T-helper 17 cell (primary cell): ENCODE measurements at places on chromosomes 1 and 21.
A peak's percentile ranks its signal among the peaks of the same experiment; 100 is the strongest.

DNA sequence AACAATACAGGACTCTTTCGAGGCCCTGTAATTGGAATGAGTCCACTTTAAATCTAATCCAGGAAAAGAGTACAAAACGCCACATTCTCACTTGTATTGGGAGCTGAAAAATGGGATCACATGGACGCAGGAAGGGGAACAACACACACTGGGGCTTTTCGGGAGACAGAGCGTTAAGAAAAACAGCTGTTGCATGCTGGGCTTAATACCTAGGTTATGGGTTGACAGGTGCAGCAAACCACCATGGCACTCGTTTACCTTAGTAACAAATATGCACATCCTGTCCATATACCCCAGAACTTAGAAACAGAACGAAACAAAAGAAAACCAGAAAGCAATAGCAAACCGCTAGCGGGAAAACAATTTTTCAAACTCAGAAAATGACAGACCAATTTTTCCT lies 1532.7 kb upstream of the TPTE start:
- DNase-seq: no peak
- H3K4me1 ChIP-seq: no peaks in the 10 kb centered on the region
- peaks cover 6% of the 10 kb centered on the region for H3K27me3 ChIP-seq
- no peak overlapping the region for H3K27ac ChIP-seq
- H3K4me3 ChIP-seq: no peak overlapping the region
- H3K36me3 ChIP-seq: no peaks in the 10 kb centered on the region

- DNase-seq: no peak
- peaks cover 2% of the 10 kb centered on the region for H3K36me3 ChIP-seq
- H3K27me3 ChIP-seq: peaks cover 43% of the 10 kb centered on the region
- no peak overlapping the region for H3K27ac ChIP-seq
- H3K4me3 ChIP-seq: no peak overlapping the region
Observed at GRCh38 chr1:6996371-6996770, 211.1 kb downstream of the CAMTA1 start.

GRCh38 chr1:43366179-43366578 lies 1.6 kb downstream of the ELOVL1 start:
- peaks cover 45% of the 10 kb centered on the region for H3K4me1 ChIP-seq
- H3K27ac ChIP-seq: peak overlapping the region; percentile 90
- peak overlapping the region; percentile 98 for H3K4me3 ChIP-seq

DNA sequence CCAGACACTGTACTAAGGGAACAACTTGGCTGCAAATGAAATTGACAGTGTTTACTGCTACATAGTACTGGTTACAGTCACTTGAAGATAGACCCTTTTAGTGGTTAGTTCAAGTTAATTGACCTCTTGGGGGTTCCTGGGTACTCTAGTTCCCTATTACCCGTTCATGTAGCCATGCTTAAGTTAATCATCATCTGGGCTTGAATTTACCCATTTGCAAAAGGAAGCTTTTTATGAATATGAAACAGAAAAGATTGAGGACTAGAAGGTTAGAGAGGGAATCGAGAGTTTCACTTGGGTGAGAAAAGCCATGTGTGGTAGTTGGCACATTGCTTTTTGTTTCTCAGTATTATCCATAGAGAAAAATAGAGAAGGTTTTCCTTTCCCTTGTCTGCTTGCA lies 2.7 kb downstream of the MIA3 start:
- H3K27ac ChIP-seq: peak overlapping the region; percentile 34
- peaks cover 2% of the 10 kb centered on the region for H3K36me3 ChIP-seq
- H3K27me3 ChIP-seq: peaks cover 8% of the 10 kb centered on the region
- DNase-seq: no peak
- H3K4me3 ChIP-seq: no peak overlapping the region

DNA sequence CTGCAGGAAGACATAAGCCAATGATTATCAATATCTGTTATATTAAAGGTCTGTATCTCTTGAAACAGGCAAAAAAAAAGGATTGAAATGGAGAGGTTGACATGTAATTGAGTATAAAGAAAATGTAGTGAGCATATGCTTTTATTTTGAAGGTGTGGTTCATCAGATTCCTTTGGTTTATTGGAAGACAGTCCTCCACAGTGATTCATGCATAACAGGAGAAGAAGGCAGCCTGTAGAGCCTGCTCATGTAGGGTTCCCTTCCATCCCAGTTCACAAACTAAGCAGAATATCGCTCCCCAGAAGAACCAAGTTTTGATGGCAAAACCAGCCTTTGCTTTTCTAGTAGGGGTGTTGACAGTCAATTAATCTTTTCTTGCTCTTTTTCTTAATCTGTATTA lies 1016.8 kb upstream of the ADGRL4 start:
- no peaks in the 10 kb centered on the region for H3K27me3 ChIP-seq
- H3K27ac ChIP-seq: no peak overlapping the region
- no peaks in the 10 kb centered on the region for H3K4me1 ChIP-seq
- H3K4me3 ChIP-seq: no peak overlapping the region

- DNase-seq: no peak
- H3K36me3 ChIP-seq: peaks cover 4% of the 10 kb centered on the region
- H3K27me3 ChIP-seq: peaks cover 48% of the 10 kb centered on the region
Observed at GRCh38 chr1:204075139-204075521, 2.2 kb downstream of the SOX13 start.

- no peak for DNase-seq
- H3K36me3 ChIP-seq: peaks cover 11% of the 10 kb centered on the region
Observed at GRCh38 chr1:97593192-97593591, 327.6 kb downstream of the DPYD start.

DNA sequence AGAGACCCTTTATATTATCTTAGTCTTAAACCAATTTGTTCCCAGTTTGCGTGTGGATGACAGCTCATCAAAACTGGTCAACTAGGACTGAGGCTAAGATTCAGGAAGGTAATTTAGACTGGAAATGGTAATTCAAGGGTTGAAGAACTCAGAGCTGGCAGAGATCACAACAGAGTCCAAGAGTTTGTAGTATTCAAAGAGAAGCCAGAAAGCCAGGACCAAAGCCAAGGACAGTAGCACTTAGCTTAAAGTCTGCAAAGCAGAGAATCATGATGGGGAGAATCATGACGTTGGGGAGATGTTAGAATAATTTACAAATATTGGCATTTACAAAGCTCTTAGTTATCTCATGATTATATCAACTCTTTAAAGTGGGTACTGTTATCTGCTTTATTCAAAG lies 32.6 kb downstream of the RNF11 start:
- no peaks in the 10 kb centered on the region for H3K27me3 ChIP-seq
- H3K27ac ChIP-seq: peak overlapping the region; percentile 9
- H3K4me3 ChIP-seq: no peak overlapping the region
- peaks cover 28% of the 10 kb centered on the region for H3K4me1 ChIP-seq

DNA sequence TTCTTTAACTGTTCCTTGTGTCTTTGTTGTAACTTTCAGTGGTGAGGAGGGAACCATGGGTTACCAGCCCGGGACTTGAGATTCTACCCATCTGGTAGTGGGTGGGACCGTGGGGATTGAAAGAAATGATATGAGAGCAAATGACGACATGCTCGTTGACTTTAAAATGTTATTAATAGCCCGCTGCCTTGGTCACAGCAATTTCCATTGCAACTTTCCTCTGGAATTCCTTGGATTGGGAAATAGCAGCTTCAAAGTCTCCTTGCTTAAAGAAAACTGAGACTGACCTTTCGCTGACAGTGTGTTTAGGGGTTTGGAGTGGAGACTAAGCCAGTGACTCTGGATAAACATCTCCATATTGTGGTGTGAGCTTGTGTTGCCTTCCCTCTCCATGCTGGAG lies 44.2 kb upstream of the MARK1 start:
- no peak overlapping the region for H3K4me3 ChIP-seq
- no peak overlapping the region for H3K27ac ChIP-seq
- H3K36me3 ChIP-seq: no peaks in the 10 kb centered on the region
- DNase-seq: no peak
- peaks cover 35% of the 10 kb centered on the region for H3K27me3 ChIP-seq

- no peaks in the 10 kb centered on the region for H3K36me3 ChIP-seq
- H3K27me3 ChIP-seq: peaks cover 10% of the 10 kb centered on the region
- no peak for DNase-seq
- H3K27ac ChIP-seq: no peak overlapping the region
Observed at GRCh38 chr1:3352952-3353331, 101.5 kb upstream of the ARHGEF16 start.

DNA sequence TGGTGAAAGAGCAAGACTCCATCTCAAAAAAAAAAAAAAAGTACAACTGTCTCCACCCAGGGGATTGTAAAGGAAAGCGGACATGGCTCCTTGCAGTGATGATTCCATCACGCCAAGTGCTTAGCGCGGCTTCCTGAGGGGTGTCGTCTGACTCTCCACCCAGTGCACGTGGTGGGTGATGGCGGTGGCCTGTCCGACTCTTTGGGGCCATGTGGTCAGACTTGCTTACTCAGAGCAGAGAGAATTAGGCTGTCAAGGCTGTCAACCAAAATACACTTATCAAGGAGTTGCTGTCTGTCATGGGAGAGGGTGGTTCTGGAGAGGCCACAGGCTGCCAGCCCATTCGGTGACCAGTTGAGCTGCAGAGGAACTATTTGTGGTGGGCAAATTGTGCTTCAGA lies 49.4 kb downstream of the PTPRF start:
- H3K36me3 ChIP-seq: no peaks in the 10 kb centered on the region
- DNase-seq: no peak
- H3K4me3 ChIP-seq: no peak overlapping the region
- no peak overlapping the region for H3K27ac ChIP-seq
- H3K27me3 ChIP-seq: no peaks in the 10 kb centered on the region

- no peak overlapping the region for H3K4me3 ChIP-seq
- no peak overlapping the region for H3K27ac ChIP-seq
- no peaks in the 10 kb centered on the region for H3K4me1 ChIP-seq
- peaks cover 5% of the 10 kb centered on the region for H3K36me3 ChIP-seq
- no peak for DNase-seq
- no peaks in the 10 kb centered on the region for H3K27me3 ChIP-seq
Observed at GRCh38 chr1:235725434-235725833, 75.8 kb upstream of the GNG4 start.

- no peak for DNase-seq
- no peaks in the 10 kb centered on the region for H3K27me3 ChIP-seq
- no peak overlapping the region for H3K27ac ChIP-seq
- no peaks in the 10 kb centered on the region for H3K36me3 ChIP-seq
- peaks cover 18% of the 10 kb centered on the region for H3K4me1 ChIP-seq
Observed at GRCh38 chr1:172377565-172377964, 42.9 kb upstream of the C1orf105 start.

GRCh38 chr1:236543065-236543669 lies 19.4 kb downstream of the LGALS8 start:
- no peaks in the 10 kb centered on the region for H3K27me3 ChIP-seq
- DNase-seq: no peak
- H3K27ac ChIP-seq: peak overlapping the region; percentile 76
- H3K4me3 ChIP-seq: no peak overlapping the region
- peaks cover 26% of the 10 kb centered on the region for H3K4me1 ChIP-seq

DNA sequence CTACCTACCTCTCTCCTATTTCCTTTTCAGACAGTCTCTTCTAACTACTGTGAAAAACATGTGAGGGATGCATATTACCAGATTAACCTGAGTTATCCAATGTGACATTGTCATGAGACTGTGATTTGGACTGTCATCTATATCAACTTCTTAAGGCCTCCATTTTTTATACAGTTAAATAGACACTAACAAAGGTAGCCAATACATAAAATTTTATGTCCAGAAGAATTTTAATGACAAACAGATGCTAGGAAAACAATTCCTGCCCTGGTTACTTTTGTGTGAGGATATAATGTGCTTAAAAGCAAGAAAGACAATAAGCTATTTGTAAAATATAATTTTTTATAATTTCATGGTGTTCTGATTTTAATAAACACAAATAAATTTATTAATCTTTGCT lies 136.2 kb downstream of the DPYD start:
- H3K4me3 ChIP-seq: no peak overlapping the region
- no peaks in the 10 kb centered on the region for H3K27me3 ChIP-seq
- DNase-seq: no peak
- H3K4me1 ChIP-seq: peaks cover 5% of the 10 kb centered on the region
- no peaks in the 10 kb centered on the region for H3K36me3 ChIP-seq
- no peak overlapping the region for H3K27ac ChIP-seq

GRCh38 chr1:244851546-244852231 lies 12.7 kb downstream of the HNRNPU start:
- H3K4me3 ChIP-seq: peak overlapping the region; percentile 52
- peaks cover 50% of the 10 kb centered on the region for H3K4me1 ChIP-seq
- H3K27ac ChIP-seq: peak overlapping the region; percentile 86
- no peak for DNase-seq

DNA sequence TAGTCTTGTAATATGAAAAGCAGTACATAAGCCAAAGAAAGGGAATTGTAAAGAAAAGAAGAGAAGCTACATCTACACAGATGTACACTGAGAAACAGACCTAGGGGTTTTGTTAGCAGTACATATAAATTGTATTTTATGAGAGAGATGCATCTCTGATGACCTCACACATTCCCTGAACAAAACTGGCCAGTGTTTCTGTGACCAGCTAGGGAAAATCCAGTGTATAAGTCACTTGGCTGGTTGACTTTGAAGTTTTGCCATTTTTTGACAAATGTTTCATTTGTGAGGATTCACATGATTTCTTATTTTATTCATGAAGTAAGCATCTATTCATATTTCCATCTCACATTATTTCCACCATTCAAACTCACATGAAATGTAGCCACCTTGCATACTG lies 28.3 kb upstream of the DYNLT5 start:
- H3K4me1 ChIP-seq: peaks cover 11% of the 10 kb centered on the region
- DNase-seq: no peak
- no peak overlapping the region for H3K4me3 ChIP-seq

DNA sequence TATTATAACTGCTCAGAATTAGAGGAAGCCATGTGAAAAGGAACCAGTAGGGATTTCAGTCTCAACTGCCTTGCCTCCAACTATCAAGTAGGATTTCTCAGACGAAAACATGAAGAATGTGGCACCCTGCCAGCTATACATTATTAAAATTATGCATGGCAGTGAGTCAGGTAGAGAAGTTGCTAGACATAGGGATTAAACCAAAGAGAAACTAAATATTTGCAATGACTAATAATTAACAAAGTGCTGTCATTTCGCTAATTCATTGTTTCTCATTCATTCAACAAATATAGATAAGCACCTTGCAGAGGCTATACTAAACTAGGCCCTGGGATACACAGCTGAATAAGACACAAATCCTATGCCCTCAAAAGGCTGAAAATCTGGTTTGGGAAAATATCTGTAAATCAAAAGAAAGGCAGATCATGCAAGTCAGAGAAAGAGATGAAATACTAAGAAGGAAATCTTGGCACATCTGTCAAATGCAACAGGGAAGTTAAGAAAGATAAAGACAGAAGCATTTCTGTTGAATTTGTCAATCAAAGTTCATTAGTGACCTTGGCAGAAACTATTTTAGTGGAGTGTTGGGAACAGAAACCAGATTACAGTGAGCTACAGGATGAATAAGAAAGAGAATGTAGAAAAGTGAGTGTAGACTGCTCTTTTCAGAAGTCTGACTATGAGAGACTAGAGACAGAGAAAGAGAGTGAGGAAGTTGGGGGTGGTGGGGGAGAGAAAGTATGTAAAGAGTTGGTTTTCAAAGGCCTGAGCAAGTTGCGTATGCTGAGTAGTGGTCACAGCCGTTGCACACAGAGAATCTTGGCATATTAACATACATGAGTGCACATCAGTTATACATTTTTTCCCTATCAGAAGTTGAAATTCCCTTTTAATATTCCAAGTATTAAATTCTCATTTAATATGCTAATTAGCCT lies 14.7 kb upstream of the NBPF11 start:
- H3K4me1 ChIP-seq: peaks cover 7% of the 10 kb centered on the region
- H3K36me3 ChIP-seq: peaks cover 7% of the 10 kb centered on the region
- H3K4me3 ChIP-seq: no peak overlapping the region
- H3K27me3 ChIP-seq: peaks cover 26% of the 10 kb centered on the region
- no peak overlapping the region for H3K27ac ChIP-seq

- H3K27ac ChIP-seq: peak overlapping the region; percentile 14
- H3K4me3 ChIP-seq: no peak overlapping the region
- peaks cover 18% of the 10 kb centered on the region for H3K27me3 ChIP-seq
- H3K4me1 ChIP-seq: peaks cover 15% of the 10 kb centered on the region
- H3K36me3 ChIP-seq: no peaks in the 10 kb centered on the region
Observed at GRCh38 chr1:31623365-31623764, 5.9 kb downstream of the HCRTR1 start.
